ENCODE measurements at places on chromosomes 6 and 20.

DNA sequence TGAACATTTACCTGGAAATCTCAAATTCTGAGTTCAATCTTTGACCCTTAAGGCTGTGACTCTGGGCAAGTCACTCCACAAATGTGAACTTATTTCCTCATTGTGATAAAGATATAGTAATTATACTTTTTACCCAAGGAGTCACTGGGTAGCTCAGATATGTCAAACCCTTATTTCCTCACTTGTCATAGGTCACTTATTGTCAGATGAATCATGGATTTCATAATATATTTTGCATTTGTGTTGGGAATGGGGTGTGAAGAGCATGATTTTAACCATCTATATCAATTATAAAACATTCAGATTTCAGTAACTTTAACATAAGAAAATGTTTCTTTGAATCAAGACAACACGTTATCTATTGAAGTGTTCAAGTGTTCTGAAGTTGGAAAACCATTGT is 3.7 kb upstream of the CARMIL1 start:
- no peak for DNase-seq

- DNase-seq, result no peak
Measured at GRCh38 chr20:5614506-5614905, 135.7 kb upstream of the SHLD1 start.

GRCh38 chr20:41142245-41142644 is 4.9 kb downstream of the PLCG1 start:
- no peak for DNase-seq

- DNase-seq, result no peak
Measured at GRCh38 chr6:26415791-26416190, 13.7 kb downstream of the BTN3A1 start.

- DNase-seq, result no peak
Measured at GRCh38 chr6:136611746-136612145, 61.5 kb upstream of the MAP7 start.

Data from vagina (tissue), 2 donors.